HCT116 (cell line): ENCODE measurements at places on chromosomes 5 and 9.

- DNase-seq, result no peak
Observed at GRCh38 chr5:109121225-109121624, 288.5 kb downstream of the PJA2 start.

GRCh38 chr5:65061974-65062353 is 293.2 kb downstream of the CWC27 start:
- no peak for DNase-seq

GRCh38 chr5:91373600-91373999 is 9.5 kb downstream of the ARRDC3 start:
- no peak for DNase-seq

GRCh38 chr9:343773-344172 is 129.1 kb downstream of the DOCK8 start:
- DNase-seq, result no peak

- no peak for DNase-seq
Observed at GRCh38 chr5:5367739-5368138, 54.7 kb upstream of the ICE1 start.

- DNase-seq, result no peak
Observed at GRCh38 chr9:71515107-71515506, 253.2 kb downstream of the CEMIP2 start.

GRCh38 chr5:151872701-151873100 is 52.0 kb downstream of the GLRA1 start:
- DNase-seq, result no peak

GRCh38 chr9:95048225-95049087 is 269.1 kb downstream of the FANCC start:
- no peak for DNase-seq

- DNase-seq, result no peak
Observed at GRCh38 chr5:56858777-56859442, 43.6 kb downstream of the MAP3K1 start.

- DNase-seq, result no peak
Observed at GRCh38 chr9:3214741-3215140, 311.1 kb downstream of the RFX3 start.

DNA sequence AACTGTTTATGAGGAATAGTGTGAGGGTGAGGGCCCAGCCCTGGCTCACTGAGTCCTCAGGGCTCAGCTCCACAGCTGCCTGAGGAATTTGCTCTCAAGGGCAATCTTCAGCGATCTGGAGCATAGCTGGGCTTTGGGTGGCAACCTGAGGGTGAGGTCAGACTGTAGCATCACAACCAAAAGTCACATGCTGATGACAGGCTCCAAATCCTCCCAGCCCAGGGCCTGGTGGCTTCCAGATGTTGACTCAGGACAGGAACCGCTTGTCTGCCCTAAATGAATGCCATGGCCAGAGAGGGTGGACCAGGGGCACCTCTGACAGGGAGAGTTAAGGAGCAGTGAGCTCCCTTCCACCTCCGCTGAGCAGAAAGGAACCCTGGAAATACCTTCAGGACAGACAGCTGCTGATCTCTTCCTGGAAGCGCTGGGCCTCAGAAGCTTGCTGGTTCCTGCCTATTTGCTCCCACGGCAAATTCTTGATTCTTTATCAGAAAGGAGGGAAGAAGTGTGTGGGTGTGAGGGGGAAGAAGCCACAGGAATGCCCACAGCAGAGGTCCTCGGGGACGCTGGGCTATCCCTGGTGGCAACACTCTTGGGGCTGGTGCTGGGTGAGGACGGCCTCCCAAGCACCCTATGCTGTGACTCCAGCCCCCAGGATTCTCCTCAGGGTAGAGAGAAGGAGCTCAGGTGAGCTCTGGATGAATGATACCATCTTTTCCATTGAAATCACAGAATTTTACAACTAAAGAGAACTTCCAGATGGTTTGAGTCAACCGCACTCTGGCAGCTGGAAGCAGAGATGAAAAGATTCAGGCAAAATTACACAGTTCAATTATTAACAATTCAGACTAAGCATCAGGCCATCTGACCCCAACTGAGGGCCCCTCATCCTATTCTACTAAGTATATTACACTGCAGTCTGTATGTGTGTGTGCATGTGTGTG is 13.8 kb upstream of the CTSL start:
- no peak for DNase-seq

DNA sequence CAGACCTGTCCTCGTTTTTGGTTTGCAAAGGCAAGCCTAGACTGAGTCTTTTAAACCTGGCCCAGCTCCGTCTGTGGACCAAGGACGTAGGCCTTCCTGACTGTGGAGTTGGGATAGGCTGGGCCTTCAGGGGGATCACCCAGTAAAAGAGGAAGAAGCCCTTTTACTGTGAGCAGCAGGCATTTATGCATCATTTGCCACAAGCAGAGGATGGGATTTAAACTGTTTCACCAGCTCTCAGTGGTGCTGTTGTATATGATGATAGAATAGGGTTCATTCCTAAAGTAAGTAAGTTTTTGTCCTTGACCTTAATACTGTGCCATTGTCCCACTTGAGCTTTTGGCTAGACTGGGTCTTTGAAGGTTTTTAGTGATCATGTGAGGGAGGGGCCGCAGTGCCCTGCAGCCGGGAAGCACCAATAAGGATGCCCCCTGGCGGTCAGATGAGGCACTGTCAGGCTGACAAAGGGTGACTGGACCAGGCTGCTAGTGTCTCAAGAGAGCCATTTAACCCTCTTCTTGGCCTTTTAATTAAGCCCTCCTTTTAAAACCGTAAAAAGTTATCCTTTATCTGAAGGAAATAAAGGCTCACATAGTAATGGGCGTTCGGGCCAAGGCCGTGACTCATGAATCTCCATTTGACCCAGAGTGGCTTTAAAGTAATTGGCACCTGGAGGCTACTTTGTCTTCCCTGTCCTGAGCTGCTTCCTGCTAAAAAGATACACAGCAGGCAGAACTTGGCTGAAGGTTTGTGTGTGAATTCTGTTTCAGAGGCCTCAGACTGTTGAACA is 74.0 kb downstream of the UBAP1 start:
- peak; percentile 18 for DNase-seq

DNA sequence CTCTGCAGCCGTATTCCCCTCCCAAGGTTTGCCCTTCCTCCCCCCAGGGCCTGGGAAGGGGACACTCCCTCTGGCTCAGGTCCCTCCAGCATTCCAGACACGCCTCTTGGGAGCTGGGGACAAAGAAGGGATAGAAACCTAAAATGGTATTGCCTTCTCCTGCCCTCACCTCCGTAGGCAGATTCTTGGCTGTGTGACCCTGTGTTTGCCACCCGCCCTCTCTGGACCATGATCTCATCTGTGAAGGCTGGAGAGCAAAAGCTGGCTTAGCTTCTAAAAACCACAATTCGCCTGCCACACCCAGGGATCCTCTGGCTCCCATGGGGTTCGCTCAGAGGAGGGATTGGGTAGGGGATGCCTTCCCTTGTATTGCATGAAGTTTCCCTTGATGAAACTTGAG is 7.7 kb downstream of the AQP3 start:
- no peak for DNase-seq

DNA sequence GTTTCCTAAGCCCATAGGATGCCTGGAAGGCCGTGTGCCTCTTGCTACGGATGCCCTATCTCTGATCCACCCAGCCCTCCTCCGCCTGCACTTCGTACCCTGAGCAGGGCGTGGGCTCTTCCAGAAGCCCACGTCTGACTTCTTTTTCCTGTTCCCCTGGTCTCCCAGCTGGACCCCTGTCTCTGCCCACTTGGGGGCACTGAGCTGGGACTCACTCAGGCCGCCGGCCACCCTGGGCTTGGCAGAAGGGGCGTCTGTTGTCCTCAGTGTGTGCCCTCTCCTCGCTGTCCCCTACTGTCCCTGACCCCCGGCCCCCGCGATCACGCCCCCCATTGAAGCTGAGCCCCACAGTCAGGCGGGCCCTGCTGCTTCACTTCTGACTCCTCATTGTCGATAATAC is 22.0 kb upstream of the RXRA start:
- DNase-seq, result no peak

- DNase-seq, result no peak
Observed at GRCh38 chr9:124208571-124208970, 49.2 kb upstream of the NEK6 start.

DNA sequence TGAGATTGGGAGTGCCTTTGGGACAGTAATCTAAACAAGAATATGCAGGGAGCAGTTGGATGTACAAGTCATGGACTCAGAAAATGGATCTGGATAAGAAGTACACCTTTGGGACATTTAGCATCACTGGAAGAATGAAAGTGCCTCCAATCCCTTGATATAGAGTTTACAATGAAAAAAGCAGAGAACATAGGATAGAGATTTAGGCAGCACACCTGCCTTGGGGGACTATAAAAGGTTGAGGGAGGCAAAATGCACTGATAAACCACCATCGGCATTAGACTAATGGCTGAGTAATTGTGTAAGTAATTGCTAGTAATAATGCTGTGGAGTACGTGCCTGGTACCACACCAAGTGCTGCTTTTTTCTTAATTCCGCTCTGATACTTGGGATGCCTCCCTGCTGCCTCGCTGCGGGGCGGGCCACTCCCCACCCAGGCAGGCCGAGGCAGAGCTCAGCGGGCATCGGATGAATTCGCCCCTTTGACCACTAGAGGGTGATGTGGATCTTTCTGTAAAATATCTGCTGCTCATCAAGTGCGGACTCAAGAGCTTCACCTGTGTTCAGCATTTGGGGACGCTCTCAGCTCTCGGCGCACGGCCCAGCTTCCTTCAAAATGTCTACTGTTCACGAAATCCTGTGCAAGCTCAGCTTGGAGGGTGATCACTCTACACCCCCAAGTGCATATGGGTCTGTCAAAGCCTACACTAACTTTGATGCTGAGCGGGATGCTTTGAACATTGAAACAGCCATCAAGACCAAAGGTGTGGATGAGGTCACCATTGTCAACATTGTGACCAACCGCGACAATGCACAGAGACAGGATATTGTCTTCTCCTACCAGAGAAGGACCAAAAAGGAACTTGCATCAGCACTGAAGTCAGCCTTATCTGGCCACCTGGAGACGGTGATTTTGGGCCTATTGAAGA is 99.9 kb downstream of the ANKRD18B start:
- DNase-seq, result peak; percentile 81

DNA sequence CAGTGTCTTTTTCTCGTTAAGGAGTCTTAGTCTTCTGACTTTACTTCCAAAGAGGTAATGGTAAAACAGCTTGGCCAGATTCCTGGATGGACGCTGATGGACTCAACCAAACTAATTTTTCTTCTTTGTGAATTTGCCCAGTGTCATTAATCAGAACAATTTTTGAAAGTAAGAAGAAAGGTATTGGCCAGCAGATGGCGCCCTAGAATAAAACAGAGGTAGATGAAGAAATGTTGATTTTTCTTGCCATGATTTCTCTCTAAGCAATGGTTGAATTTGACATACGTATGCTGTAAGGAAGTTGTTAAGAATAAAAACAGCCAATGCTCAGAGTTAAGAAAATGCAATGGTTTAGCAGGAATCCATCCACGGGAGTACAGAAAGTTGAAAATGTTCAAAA is 500.0 kb downstream of the DIRAS2 start:
- peak; percentile 21 for DNase-seq

DNA sequence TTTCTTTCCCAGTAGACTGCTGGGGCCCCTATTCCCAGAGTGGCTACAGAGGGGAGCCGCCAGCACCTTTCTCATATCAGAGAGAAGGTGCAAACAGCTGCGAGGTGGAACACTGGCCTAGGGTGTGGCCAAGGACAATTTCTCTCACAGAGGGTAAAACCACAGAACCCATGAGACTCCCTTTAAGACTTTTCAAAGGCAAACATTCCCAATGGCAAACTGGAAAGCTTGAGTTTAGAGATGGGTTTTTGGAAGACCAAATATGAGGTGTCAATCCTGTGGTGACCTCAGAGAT is 335.1 kb upstream of the PIK3R1 start:
- DNase-seq, result no peak

- DNase-seq, result no peak
Observed at GRCh38 chr5:158812408-158812807, 287.3 kb downstream of the EBF1 start.

DNA sequence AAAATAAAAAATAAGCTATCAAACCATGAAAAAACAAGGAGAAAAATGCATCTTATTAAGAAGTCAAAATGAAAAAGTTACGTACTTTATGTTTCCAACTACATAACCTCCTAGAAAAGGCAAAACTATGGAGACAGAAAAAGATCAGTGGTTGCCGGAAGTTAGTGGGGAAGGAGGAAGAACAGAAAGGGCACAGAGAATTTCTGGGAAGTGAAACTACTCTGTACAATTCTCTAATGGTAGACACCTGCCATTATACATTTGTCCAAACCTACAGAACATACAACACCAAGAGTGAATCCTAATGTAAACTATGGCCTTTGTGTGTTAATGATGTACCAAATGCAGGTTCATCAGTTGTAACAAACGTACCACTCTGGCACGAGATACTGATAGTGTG is 25.3 kb downstream of the SMU1 start:
- DNase-seq, result no peak

GRCh38 chr5:150245111-150245789 is 44.3 kb downstream of the CAMK2A start:
- no peak for DNase-seq

- DNase-seq, result no peak
Observed at GRCh38 chr9:98992885-98993569, 49.3 kb downstream of the COL15A1 start.

GRCh38 chr5:91092859-91093783 is 290.0 kb downstream of the ARRDC3 start:
- DNase-seq, result no peak

GRCh38 chr5:148932355-148932935 is 106.0 kb downstream of the ADRB2 start:
- no peak for DNase-seq

DNA sequence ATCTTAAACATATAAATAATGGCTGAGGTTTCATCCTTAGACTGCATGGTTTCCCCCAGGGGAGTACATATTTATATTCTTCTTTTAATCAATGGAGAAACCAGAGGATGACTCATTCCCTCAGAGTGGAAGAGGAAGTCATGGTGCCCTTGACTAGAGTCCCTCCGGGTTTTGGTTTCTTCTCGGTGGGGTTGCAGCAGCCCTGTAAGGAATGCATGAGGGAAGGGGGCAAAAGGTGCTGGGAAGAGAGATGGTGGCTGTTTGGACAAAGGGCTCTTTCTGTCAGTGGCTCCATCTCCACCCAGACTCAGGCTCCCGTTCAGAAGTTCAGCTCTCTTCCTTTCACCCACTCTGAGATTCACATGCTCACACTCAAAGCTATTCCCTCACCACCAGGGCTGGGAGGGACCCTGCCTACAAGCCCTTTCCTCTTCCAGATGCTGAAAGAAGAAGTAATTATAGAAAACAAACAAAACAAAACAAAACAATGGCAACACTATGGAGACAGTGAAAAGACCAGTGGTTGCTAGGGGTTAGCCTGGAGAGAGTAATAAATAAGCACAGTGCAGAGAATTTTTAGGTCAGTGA is 129.8 kb upstream of the IL12B start:
- no peak for DNase-seq

GRCh38 chr5:58326022-58326421 is 133.9 kb downstream of the PLK2 start:
- DNase-seq, result no peak

GRCh38 chr9:129553277-129553676 is 67.6 kb downstream of the C9orf50 start:
- no peak for DNase-seq

DNA sequence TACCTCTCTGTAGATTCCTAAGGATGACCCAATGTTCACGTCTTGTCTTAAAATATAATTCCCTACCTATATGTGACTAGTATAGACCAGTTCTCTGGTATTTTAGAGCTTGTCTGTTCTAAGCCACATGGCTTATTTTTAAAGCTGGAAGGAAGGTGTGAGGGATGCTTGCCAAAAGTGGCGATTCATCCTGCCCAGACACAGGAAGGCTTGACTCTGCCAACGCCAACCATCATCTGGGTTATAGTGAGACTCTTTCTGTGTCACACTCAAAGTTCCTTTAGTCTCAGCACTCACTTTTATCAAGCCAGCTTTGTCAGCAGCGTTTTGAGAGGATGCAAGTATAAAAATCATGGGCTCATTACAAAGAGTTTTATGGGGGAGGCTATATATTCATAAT is 500.0 kb downstream of the PTPRD start:
- no peak for DNase-seq
